ENCODE measurements at places on chromosomes 3 and 15. TPM values are rescaled to one million over a fixed set of nuclear protein-coding genes. Genes with fewer than 3 reads are reported as not detected.
A peak's percentile ranks its signal among the peaks of the same experiment; 100 is the strongest.

DNA sequence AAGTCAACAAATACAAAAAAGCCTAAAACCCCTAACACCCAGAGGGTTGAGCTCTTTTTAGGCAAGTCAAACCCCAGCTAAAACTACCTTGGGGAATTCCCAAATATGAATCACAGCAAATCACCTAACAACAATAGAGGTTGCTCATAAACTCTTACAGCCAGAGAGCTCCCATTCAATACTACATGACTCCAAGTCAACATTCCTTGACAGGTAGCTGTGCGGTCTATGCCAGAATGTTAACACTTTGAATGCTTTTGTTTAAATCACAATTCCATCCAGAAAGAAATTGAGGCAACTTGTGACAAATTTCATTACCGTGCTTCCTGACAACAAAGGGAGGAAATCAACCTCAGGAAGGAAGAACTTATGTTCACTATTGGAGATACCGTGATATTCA, 7.5 kb upstream of the UACA start:
- DNase-seq = no peak

DNA sequence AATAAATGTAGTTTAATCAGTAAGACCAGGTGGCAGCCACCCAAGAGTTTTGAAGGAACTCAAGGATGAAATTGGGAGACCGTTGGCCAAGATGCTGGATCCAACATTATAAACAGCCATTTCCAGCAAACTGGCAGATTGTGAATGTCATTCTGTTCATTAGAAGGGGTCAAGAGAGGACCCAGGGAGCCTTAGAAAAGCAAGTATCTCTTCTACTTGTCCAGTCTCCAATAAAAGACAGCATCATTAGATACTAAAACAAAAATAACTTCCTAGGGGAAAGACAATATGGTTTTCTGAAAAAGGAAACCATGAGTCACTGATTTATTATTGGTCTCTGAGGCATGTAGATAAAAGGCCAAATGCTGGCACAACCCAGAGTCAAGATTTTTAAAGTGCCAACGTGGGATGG, 67.9 kb downstream of the GADL1 start:
- no peak for DNase-seq

GRCh38 chr15:36067483-36068274, 511.7 kb upstream of the CDIN1 start:
- no peak for DNase-seq

ZIC1 gene
- total RNA-seq = not detected

TUBGCP4 gene
- 33.4 TPM for total RNA-seq

GRCh38 chr3:36943601-36944000, 1.3 kb downstream of the TRANK1 start:
- no peak for DNase-seq

DNA sequence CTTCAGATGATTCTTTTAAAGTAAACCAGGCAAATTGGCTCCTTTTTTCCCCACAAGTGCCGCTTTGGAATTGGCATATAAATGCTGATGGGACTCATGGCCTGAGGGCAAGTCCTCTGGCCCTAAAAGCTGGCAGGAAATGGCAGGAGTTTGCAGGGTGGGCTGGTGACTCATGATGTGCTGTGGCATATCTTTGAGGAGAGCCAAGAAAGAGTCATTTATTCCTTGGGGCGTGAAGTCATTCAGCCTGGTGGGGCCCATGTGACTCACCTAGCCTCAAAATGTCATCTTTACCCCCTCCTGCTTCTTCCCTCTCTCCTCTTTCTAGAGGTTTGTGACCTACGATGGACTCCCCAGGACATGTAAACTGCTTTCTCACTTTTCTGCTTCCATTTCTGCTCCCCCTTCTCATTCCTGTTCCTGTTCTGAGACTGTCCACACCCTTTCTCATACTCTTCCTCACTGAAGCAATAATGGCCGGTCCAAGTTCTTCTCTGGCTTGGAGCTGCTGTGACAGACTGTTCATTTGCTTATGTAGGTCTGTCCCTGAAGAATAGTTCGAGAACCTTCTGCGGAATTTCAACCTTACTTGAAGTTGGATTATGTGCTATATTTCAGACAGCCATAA, 326.1 kb downstream of the SATB1 start:
- peak; percentile 86 for DNase-seq

CCDC39 gene
- total RNA-seq = not detected

ATP6V1A gene
- total RNA-seq = 40.7 TPM

GRCh38 chr3:72750405-72750965, 97.8 kb downstream of the SHQ1 start:
- no peak for DNase-seq

DNA sequence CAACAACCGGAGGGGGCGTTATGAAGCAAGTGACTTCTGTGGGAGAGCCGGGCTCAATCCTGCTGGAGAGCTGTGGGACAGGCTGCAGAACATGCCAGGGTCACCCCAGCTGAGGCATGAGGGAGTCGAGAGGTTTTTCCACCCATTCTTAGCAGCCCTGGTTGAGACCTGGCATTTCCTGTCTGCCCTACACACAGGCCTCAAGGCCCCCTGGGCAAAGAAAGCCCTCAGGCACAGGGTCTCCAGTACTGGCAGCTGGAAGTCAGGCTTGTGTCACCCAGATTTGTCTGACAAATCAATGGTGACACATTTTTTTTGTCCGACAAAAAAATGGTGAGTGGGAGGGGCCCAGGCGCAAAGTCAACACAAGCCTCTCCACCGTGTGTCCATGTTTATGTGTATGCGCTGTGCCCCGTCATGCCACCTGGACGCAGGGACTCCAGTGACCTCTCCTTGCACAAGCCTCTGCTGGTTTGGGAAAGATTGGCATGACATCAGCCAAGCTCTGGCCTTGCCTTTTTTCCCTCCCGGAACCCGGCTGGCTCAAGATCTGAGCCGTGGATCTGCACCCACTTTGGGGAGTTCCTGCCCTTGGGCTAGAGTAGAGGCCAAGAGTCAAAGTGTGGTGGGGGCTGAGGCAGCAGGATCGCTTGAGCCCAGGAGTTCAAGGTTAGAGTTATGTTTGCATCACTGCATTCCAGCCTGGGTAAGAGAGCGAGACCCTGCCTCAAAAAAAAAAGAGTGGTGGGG, 20.8 kb upstream of the ALAS1 start:
- DNase-seq = no peak

DNA sequence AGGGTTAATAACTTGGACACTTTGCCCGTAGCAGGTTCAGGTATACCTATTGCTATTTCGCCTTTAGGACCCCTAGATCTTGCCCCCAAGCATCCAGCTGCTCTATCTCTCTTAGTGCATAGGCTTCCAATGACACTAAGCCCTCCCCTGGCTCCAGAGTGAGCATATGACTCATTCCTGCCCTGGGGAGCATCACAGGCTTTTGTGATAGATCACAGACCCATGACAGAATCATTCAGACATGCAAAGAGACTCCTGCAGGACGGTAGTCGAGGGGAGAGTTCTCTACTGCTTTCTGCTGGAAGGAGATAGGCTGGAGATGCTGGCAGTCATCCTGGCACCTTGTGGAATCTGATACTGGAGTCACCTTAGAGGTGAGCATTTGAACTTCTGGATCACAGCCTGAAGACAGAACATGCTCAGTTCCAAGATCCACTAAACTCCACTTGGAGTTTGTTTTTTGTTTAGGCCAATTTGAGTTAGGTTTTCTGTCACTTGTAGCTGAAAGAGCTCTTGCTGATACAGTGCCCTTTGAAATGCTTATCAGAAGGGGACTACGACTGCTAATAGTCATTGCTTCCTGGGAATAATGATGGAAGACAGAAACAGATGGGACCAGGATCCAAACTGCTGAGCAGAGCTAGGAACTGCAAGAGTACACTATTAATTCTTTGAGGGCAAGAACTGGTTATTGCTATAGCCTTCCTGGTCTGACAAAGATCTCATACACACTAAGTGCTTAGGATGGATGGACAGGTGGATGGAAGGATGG, 11.0 kb downstream of the LYSMD2 start:
- peak; percentile 71 for DNase-seq

DNA sequence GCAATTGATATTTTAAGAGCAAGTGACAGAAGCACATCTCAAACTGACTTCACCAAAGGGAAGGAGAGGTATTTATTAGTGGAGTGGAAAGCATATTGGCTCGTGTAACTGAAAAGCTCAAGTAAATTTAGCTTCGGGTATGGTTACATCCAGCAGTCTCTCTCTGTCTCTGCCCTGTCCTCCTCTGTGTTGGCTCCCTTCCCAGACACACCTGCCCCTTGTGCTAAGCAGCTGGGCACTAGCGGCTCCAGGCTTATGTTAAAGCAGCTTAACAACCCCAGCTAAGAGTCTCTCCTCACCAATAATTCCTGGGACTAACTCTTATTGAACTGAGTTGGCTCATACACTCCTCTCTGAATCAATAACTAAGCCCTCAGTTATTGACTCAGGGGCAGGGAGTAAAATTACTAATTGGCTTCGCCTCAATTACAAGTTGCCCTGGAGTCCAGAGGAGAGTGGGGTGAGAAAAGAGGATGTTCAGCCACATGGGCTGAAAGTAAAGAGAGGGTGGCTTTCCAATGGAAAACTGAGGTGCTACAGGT, 12.8 kb upstream of the SH3BP5 start:
- no peak for DNase-seq

MYH15 gene
- 0.07 TPM for total RNA-seq

DUT gene
- 527 TPM for total RNA-seq

- DNase-seq = no peak
These were observed 4.6 kb downstream of the KNL1 start for GRCh38 chr15:40598672-40599071.

DNA sequence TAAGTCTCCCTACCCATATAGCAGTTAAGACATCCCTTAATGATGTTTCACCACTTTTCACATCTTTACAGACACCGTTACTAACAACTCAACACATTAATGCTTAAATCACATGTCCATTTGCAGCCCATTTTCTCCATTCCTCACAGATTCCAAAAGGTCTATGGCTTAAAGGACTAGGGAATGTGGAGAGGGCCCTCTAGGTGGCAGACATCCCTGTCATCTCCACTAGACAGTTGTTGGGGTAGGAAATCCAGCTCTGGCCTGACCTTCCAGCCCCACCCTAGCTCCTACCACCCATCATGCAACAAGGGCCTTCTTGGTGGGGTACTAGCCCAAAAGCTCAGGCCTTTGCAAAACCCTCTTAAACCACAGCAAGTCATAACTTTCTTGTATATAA, 25.2 kb downstream of the CPEB1 start:
- DNase-seq = no peak

SAMD7 gene
- not detected for total RNA-seq

GRCh38 chr3:171229173-171229572, 202.7 kb upstream of the SLC2A2 start:
- DNase-seq = peak; percentile 26

DNA sequence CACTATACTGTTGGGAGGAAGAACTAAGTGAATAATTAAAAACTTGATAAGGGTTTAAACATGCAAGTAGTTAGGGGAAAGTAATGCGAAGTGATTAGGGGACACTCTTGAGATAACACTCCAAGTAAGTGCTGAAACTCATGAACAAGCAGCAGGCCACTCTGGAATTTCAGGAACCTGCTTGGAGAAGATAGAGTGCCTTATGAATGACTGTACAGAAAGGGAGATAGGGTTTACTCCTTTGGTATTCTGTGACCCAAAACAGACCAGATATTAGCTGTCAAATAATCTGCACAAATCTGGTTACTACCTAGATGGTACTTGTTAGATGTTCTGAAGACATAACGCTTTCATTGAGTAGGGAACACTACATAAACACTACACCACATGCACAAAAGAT, 85.6 kb downstream of the FRMD4B start:
- DNase-seq = no peak

- no peak for DNase-seq
These were observed 50.1 kb downstream of the SETD2 start for GRCh38 chr3:47113669-47114365.

GRCh38 chr3:66028457-66028856, 10.3 kb downstream of the MAGI1 start:
- DNase-seq = no peak

- DNase-seq = no peak
These were observed 594.4 kb downstream of the SQOR start for GRCh38 chr15:46229263-46229662.

FBXL22 gene
- 0.34 TPM for total RNA-seq

Measured in activated CD8-positive, alpha-beta T cell treated with anti-CD3 and anti-CD28 coated beads for 36 hours (primary cell).